CD4-positive, alpha-beta T cell treated with Interleukin-21 for 1 hour (primary cell): ENCODE measurements at places on chromosomes 13 and 19.

- DNase-seq: peak; percentile 56
Observed at GRCh38 chr19:39413272-39413910, 922 bp downstream of the PLEKHG2 start.

- DNase-seq: no peak
Observed at GRCh38 chr13:45787346-45787745, 64.2 kb downstream of the SIAH3 start.

DNA sequence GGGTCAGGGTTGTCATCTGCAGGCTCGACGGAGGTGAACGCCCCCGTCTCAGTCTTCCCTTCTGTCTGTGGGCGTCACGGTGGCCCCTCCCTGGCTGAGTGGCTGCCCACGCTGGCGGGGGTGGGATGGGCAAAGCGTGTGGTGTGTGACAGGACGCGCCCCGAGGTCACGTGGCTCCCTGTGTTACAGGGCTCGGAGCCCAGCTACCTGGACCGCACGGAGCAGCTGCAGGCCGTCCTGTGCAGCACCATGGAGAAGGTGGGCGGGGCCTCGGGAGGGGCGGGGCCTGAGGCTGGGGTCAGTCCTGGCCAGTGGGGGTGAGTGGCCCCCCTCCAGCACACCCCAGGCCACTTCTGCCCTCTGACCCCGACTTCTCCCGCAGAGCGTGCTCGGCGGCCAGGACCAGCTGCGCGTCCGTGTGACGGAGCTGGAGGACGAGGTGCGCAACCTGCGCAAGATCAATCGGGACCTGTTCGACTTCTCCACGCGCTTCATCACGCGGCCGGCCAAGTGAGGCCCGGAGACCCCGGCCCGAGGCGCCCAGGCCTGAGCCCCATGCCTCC is 6.3 kb upstream of the GRIN3B start:
- no peak for DNase-seq

DNA sequence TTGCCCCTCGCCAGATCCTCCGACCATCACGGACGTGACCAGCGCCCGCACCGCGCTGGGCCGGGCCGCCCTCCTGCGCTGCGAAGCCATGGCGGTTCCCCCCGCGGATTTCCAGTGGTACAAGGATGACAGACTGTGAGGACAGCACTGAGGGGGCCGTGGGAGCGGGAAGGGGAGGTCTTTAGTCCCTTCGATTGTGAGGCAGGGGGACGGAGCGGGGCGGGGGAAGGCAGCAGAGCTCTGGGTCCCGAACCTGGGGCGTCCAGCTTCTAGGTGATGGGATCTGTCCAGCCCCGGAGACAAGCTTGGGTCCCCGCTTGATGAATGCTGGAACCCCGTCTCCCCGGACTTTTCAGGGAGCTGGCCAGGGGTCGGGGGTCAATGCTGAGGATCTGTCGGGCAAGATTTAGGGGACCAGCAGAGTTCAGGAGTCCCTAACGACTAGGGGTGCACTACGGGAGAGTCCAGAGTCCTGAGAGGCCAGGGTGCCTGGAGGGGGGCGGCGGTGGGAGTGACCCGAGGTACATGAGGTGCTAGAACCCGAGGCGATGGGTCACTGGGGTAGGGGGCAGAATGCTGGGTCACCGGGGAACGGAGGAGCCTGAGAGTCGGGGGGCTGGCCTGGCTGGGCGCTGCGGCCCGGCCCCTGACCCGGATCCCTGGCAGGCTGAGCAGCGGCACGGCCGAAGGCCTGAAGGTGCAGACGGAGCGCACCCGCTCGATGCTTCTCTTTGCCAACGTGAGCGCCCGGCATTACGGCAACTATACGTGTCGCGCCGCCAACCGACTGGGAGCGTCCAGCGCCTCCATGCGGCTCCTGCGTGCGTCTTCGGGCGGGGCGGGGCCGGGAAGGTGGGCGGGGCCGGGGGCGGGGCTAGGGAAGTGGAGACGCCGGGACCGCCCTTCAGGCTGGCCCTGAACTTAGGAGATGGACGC is 14.6 kb downstream of the VSIG10L start:
- peak; percentile 47 for DNase-seq

- DNase-seq: no peak
Observed at GRCh38 chr13:24493356-24493755, 19.2 kb downstream of the PARP4 start.

- DNase-seq: no peak
Observed at GRCh38 chr19:31275068-31275334, 74.2 kb downstream of the TSHZ3 start.

DNA sequence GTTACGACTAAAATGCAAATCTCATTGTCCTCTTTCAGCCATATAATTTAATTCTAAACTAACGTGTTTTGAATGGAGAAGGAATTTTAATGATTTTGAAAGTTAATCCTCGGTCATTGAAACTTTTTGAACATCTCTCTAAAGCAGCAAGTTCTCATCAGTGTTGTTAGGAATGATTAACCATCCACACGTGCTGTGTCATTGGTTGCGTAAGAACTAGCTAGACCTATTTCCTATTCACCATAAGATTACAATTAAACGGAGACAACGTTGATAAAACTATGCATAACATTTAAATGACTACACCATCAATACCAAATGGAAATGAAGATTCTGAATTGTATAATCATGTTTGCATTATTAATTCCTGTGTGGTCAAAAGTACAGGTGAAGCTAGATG is 155.6 kb upstream of the IRS2 start:
- no peak for DNase-seq

- no peak for DNase-seq
Observed at GRCh38 chr13:111407381-111408131, 87.1 kb downstream of the TEX29 start.

DNA sequence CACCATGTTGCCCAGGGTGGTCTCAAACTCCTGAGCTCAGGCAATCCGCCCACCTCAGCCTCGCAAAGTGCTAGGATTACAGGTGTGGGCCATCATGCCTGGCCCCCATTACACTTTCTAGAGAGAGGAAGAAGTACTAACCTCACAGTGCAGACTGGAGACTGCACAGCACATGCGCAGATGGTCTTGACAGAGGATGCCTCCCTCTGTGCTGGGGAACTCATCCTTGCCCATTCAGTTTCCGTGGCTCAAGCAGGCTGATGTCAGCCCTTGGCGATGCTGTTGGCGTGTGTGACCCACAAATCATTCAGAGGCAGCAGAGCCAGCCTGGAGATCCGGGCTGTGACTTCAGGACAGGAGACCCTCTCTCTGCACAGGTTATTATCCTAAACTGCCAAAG is 14.6 kb upstream of the FFAR2 start:
- no peak for DNase-seq

GRCh38 chr19:3653865-3654513 is 27.4 kb upstream of the CACTIN start:
- no peak for DNase-seq

GRCh38 chr13:40982772-40983171 is 36.3 kb downstream of the ELF1 start:
- DNase-seq: peak; percentile 90

DNA sequence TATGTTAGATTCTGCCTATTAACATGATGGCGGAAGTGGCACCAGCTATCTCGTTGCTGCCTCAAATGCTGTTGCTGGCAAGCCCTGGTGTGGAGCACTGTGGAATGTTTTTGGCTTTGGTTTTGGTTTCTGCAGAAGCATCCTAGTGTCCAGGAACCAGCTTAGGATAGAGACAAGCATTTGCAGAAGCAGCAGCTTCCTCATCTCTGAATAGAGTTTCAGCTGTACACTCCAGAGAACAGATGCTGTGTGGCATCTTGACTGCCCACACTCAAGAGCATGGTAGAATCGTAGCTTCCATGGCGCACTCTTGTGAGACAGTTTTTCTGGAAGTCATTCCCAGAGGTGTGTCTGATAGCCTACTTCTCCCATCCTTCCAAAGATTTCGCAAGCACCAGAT is 145.3 kb upstream of the RXFP2 start:
- DNase-seq: no peak
